Left hindlimb (tissue), 1 donor: ENCODE measurements at places on chromosomes 12 and 14.

- no peak for DNase-seq
Observed at GRCh38 chr14:29858299-29858698, 69.3 kb downstream of the PRKD1 start.

DNA sequence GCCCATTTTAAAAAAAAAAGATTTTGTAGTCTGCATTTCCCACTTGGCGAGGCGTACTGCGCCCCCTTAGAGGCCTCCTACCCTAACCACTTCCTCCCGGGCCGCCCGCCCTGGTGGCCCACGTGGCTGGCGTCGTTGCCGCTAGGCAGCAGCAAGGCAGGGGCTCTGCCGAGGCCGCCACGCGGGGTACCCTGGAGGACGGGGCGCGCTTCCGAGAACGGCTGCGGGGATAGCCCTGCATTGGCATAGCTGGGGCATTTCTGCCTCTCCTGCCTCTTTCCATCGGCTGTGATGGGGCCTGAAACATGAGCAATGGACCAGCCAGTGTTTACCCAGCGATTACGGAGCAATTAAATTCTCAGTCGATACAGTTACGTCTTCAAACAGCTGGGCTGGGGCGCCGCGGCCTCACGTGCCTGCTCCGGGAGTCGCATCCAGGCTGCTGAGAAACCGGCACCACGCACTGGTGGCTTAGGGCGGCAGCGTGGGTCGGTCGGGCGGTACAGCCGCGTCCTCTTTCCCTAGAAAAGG is 38.0 kb downstream of the IQSEC3 start:
- peak; percentile 60 for DNase-seq

DNA sequence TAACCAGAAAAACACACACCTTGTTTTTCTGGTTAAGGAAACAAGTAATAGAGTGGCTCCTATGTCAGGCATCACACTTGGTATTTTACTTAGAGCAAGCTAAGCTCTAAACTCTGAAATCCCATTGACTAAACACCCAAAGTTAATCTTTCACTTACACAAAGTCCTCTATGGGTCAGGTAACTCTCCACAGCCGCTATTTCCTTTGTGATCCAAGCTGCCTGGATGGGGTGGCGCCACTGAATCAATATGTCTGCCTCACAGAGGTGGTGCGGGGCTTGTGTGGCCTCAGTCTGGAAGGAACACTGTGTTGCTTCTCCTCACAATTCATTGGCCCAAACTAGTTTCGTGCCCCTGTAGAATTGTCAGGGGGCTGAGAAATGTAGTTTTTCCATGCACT is 160.0 kb upstream of the E2F7 start:
- DNase-seq: no peak

GRCh38 chr12:79482921-79483320 is 207.8 kb downstream of the PAWR start:
- no peak for DNase-seq

GRCh38 chr12:121255433-121255832 is 41.1 kb downstream of the CAMKK2 start:
- DNase-seq: no peak

DNA sequence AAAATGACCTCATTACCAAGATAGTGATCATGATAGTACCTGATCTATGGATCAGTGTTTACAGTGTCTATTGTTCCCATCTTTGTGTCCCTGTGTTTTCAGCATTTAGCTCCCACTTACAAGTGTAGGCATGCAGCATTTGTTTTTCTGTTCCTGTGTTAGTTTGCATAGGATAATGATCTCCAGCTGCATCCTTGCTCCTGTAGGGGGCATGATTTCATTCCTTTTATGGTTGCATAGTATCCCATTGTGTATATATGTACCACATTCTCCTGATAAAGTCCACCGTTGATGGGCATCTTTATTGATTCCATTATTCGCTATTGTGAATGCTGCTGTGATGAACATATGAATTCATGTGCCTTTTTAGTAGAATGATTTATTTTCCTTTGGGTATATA is 215.4 kb upstream of the NAV3 start:
- no peak for DNase-seq

DNA sequence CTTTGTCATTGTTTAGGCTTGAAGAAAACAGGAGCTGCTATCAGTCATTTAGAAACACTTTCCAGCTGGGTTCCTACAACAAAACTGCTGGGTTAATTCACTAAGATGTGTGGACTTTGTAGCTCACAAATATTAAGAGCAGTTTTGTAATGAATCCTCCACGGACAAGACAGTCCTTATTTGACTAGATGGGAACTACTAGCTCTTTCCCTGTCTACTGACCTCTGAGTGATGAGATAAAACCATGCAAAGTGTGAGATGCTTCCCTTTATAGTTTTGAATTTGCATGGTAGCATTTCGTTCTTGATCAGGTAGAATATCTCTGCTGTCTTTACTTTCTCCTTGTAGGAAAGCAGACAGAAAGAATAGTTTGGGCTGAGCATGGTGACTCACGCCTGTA is 72.9 kb upstream of the STXBP6 start:
- DNase-seq: no peak

- no peak for DNase-seq
Observed at GRCh38 chr12:24955389-24955788, 6.5 kb upstream of the BCAT1 start.

DNA sequence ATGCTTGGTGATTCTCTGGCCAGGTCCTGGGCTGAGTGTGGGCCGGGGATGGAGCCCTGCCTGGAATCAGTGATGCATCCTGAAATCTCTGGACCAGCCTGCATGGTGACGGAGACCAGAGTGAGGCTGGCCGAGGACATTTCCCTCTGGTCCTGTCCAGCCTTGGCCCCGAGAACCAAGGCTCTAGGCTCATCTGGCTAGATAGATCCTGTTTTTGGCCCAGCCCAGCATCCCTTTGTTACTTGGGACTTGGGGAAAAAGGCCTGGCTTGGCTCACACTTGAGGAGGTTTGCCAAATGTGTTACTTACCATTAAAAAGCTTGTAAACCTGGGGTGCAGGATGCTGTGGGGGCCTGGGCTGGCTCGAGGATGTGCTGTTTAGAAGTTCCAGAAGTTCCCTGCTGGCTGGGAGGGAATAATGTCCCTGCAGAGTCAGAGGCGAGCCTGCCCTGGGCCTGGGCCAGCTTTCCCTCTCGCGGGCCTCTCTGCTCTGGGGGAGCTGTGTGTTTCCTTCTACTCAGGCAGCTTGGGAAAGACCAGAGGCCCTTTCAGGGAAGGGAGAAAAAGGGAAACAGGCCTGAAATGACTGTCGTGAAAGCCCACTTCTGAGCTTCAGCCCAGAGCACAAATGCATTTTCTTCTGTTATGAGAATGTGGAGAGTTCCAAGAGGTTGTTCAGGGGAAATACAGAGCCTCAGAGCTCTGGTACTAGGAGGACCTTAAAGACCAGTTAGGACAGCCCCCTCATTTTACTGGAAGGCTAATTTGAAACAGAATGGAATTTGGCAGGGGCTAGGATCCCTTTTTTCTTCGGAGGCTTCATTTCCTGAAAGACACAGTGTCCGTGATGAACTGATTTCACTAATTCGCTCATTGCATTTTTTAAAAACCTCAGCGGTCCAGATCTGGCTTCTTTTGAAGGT is 47.2 kb upstream of the CTDSP2 start:
- DNase-seq: peak; percentile 99

DNA sequence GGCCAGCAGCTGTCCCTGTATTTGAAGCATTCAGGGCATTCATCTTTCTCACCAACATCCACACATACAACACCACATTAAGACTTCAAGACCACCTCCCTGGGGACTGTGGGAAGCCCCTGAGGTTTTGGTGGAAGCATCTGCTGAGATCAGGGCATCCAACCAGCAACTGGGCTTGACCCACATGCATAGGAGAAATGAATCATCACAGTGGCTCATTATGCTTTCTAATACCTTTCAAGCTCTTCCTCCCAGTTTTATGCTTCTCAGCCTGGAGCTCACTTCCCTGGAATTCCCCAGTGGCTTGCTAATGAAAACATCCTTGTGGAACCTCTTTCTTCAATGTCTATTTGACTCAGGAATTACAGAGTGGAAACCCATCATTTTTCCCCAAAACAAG is 21.4 kb upstream of the CMKLR1 start:
- DNase-seq: peak; percentile 49

- DNase-seq: no peak
Observed at GRCh38 chr12:9948606-9949296, 16.6 kb upstream of the CLEC2A start.

DNA sequence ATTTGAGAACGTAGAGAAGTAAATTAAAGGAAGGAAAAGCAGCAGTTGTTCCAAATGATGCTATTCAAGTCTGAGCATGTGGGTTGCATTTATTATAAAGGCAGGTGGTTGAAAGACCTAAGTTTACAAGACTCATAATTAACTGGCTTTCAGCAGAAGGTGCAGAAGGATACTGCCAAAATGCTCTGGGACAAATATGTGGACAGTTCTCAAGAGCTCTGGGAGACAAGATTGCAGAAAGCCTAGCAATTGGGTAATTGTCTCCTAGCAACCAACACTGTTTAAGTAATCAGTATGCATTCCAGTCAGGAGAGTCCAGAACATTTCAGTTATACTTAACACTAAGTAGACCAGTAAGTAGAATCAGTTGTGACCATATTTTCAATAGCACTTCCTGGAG is 131.5 kb downstream of the GPR135 start:
- DNase-seq: no peak

GRCh38 chr12:50732591-50732990 is 31.3 kb upstream of the ATF1 start:
- no peak for DNase-seq

DNA sequence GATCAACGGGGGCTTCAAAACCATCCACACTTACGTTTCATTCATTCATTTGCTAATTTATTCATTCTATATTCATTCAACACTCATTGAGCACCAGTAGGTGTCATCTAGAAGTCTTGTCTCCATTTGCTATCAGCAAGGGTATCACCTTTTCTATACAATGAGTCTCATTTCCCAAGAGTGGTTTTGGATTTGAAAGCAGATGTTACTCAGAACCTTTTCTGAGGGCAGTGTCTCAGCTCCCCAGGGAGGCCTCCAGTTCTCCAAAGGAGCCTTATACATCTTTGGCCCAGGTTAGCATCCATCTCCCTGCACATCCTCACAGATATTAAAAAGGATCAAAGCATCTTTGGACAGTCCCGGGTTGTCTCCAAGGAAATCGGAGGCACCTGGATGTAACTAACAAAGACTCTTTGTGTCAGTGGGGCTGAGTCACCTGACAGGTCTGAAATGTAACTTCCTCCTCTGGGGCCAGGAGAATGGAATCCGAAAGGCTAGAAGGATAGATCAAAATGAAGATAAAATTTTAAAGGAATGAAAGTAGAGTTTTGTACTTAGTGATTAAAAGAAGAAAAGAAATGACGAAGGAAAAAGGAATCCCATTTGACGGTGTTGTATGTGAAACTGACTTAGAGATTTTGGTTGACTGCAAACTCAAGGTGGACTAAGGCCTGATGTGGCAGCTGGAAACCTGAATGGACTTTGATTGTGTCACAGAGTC is 103.0 kb downstream of the VCPKMT start:
- no peak for DNase-seq

- no peak for DNase-seq
Observed at GRCh38 chr12:117188961-117189724, 1.1 kb downstream of the FBXO21 start.

DNA sequence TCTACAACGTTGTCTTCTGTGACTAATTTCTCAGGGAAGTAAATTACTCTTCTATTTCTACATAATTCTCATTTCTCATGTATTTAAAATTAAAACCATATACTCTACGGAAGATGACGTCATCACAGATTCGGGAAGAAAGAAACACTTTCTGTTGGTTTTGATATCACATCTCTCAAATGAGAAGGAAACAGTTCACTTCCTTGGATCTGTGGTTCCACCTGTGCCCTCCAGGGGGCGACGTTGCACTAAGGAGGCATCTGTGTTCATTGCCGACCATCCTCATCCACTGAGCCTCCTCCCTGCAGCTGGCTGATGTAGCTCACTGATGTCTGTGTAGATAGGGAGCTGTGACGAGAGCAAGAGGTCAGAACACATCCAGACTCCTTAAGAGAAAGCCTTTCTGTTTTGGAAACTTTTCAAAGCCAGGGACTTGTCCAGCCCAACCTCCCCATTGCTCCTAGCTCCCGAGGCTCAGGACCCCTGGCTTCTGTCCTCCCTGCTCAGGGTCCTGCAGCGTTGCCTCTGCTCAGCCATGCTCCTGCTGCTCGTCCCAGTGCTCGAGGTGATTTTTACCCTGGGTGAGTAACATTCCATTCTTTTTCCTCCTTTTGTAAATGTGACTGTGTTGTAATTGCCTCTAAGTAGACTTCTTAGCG is 172.7 kb upstream of the OR4E1 start:
- no peak for DNase-seq

DNA sequence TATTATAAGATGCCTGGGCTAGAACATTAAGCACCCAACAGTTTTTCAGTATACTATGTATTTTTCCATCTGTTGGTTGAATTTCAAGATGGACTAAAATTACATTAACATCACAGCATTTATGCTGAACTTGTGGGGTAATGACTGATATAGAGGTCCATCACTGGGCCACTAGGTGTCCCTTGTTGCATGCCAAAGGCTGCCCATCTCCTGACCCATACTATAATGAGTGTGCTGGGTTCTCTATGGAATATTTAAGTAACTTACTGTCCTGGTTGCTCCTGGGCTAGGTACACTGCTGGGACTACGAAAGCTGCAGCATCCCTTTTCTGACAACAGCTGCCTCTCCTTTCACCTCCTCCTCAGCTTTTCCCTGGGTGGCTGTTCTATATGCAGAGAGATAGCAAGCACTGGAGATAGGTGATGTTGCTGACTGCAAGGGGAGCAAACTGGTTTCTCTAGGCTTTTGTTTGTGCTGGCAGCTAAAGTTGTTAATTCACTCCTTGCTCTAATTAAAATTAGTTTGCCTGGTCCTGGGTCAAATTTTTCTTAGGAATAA is 138.6 kb upstream of the TRHDE start:
- DNase-seq: no peak

DNA sequence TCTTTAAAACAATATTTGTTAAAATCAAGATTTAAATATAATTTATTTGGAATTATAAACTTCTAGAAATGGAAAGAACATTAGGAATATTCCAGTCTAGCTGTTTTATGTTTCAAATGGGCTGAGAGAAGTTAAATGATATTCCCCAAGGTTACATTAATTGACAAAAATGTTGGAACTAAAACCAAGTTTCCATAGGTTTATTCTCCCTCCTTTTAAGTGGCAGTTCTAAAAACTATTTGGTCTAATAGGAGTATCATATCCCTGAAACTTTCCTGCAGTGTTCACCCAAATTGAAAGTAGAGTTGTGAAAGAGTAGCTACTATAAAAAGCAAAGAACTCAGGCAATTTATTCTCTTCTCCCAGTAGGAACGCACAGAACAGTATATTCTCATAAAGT is 1185.5 kb downstream of the LRFN5 start:
- DNase-seq: no peak

DNA sequence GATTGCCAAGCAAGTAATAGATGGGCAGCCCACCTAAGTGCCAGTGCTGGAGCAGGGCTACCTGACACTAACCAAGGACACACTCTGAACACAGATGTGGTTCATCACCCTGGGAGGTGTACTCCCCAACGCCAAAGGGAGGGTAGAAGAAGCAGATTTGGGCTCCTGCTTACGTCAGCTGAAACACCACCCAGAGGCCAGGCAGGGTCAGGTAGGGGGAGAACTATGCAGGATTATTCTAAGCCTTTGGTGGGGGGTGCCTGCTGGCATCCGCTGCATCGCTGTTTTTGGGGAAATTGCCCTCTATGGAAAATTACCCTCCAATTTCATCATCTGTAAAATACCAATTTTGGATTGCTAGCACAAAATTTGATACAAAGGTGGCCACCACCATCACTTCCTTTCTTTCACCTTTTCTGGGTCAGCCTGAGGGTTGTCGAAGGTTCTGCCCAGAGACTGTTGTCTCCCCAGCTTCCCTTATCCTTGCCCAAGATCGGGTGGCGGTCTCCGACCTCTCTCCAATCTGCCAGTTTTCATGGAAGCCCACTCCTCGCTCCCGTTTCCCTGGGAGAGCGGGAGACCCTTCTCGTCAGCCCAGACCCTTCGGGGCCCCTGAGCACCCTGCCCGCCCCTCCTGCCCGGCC is 535 bp downstream of the BIN2 start:
- no peak for DNase-seq
